Large intestine (tissue), 12 donors: ENCODE measurements at places on chromosomes 3 and 15. TPM values are rescaled to one million over a fixed set of nuclear protein-coding genes. Genes with fewer than 3 reads are reported as not detected.

- H3K27me3 ChIP-seq = no peaks in the 10 kb centered on the region
- no peak overlapping the region for H3K4me3 ChIP-seq
- H3K36me3 ChIP-seq = no peaks in the 10 kb centered on the region
- H3K27ac ChIP-seq = peak overlapping the region; percentile 87
These were observed 29.5 kb upstream of the USP3 start for GRCh38 chr15:63474810-63475316.

GRCh38 chr3:172836390-172836997 is 86.0 kb downstream of the ECT2 start:
- no peaks in the 10 kb centered on the region for H3K36me3 ChIP-seq
- H3K4me1 ChIP-seq = no peaks in the 10 kb centered on the region
- peak; percentile 12 for DNase-seq
- H3K27ac ChIP-seq = no peak overlapping the region
- no peak overlapping the region for H3K4me3 ChIP-seq
- no peaks in the 10 kb centered on the region for H3K27me3 ChIP-seq

GRCh38 chr3:78041486-78041885 is 1001.6 kb downstream of the ROBO2 start:
- H3K27ac ChIP-seq = no peak overlapping the region
- no peaks in the 10 kb centered on the region for H3K36me3 ChIP-seq

GRCh38 chr15:69792823-69793222 is 304.9 kb downstream of the TLE3 start:
- H3K4me3 ChIP-seq = no peak overlapping the region
- no peak overlapping the region for H3K27ac ChIP-seq
- DNase-seq = no peak
- peaks cover 10% of the 10 kb centered on the region for H3K4me1 ChIP-seq

DNA sequence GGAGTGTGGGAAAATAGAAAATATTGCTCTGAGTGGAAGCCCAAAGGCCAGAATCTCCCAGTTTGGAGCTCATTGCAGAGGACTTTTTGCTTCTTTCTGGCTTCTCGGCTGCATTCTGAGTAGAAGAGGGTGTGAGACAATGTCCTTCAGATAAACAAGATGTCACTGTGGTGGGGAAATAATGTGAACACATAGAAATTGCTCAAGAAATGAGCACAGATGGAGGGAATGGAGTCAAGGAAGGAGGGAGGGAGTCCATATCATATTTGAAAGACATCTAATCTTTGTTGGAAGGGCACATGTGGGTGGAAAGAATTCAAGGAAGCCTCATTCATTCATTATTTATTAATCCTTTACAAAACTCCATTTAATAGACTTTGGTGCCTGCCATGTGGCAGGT is 145.3 kb downstream of the FAM43A start:
- DNase-seq = no peak
- H3K4me1 ChIP-seq = no peaks in the 10 kb centered on the region

GRCh38 chr3:4666071-4666470 is 172.9 kb downstream of the ITPR1 start:
- no peak overlapping the region for H3K4me3 ChIP-seq
- H3K27me3 ChIP-seq = no peaks in the 10 kb centered on the region
- H3K4me1 ChIP-seq = no peaks in the 10 kb centered on the region
- no peak for DNase-seq
- no peak overlapping the region for H3K27ac ChIP-seq
- peaks cover 6% of the 10 kb centered on the region for H3K36me3 ChIP-seq

DNA sequence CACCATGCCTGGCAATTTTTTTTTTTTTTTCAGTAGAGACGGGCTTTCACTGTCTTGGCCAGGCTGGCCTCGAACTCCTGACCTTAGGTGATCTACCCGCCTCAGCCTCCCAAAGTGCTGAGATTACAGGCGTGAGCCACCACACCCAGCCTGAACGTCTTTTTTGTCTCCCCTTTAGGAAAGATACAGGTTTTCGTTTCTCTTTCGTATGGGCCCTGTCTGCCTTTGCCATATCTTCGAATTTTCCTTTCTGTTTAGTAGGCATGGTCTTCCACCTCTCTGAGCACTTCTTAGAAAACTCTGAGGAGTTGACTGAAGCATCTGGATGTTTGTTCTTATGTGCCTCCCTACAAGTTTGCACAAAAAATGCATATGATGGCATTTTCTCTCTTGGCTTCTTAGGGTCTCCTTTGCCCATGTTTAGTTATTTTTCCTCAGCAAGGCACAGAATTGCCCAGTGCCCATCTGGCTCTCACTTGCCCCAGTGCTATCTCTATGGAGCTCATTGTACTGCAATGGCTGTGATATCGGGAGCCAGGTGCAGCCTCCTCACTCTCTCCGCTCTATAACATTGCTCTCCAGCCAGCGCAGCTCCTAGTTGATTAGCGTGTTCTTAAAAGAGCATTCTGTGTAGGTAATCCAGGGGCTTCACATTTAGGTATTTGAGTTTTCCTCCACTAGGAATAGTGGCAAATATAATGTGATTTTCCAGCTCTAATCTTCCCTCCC is 48.0 kb downstream of the ABHD2 start:
- no peak overlapping the region for H3K4me3 ChIP-seq
- H3K27ac ChIP-seq = no peak overlapping the region
- no peaks in the 10 kb centered on the region for H3K27me3 ChIP-seq
- peaks cover 16% of the 10 kb centered on the region for H3K36me3 ChIP-seq
- H3K4me1 ChIP-seq = no peaks in the 10 kb centered on the region

GRCh38 chr3:197300361-197300760 is 1.9 kb upstream of the DLG1 start:
- no peak overlapping the region for H3K4me3 ChIP-seq
- peaks cover 5% of the 10 kb centered on the region for H3K36me3 ChIP-seq
- H3K27ac ChIP-seq = no peak overlapping the region
- H3K4me1 ChIP-seq = peaks cover 9% of the 10 kb centered on the region
- no peaks in the 10 kb centered on the region for H3K27me3 ChIP-seq
- DNase-seq = no peak

DNA sequence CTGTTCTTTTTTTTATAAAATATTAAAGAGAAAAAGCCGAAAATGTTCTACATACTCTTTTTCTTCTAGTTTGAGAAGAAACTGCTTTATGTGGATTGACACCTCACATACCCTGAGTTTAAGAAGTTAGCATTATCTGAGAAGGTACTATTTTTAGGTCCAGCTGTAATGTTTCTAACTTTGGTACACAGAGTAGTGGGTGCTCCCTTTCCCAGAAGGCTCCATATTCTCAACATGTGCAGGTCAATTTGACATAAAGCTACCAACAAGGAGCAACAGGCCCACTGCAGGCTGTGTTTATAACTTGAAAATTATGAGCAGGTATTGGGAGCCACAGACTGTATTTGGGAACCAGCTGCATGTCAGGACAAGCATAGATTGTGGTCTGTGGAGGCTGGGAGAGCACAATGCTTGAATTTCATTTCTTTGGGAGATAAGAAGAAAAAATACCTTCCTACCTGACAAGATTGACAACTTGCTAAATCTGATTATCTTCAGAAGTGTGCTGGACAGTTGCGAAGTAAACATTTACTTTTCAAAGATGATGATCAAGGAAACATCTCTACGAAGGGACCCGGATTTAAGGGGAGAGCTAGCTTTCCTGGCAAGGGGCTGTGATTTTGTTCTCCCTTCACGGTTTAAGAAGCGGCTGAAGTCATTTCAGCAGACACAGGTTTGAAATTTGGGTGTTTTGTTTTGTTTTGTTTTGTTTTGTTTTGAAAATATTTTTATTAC is 57.2 kb downstream of the PPP2R3A start:
- H3K27ac ChIP-seq = no peak overlapping the region
- no peaks in the 10 kb centered on the region for H3K36me3 ChIP-seq
- no peaks in the 10 kb centered on the region for H3K4me1 ChIP-seq
- H3K27me3 ChIP-seq = no peaks in the 10 kb centered on the region
- no peak for DNase-seq

DNA sequence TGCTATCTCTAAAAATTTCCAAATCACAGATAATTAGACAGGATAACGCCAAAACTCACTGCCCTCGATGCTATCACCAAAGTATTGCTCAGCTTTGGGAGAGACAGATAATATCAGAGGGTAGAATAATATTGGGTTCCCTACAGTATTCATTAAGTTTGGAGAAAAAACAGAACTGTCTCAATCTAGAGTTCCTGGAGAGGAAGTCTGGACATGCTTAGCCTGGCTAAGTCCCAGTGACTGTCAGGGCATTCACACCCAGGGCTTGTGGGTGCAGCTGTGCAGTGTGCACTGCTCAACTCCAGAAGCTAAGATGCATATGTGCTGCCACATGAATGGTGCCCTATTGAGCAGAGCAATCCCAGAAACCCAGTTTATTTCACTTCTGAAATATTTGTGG is 459.6 kb upstream of the DPH6 start:
- DNase-seq = no peak
- no peaks in the 10 kb centered on the region for H3K27me3 ChIP-seq
- no peaks in the 10 kb centered on the region for H3K4me1 ChIP-seq
- H3K27ac ChIP-seq = no peak overlapping the region
- no peak overlapping the region for H3K4me3 ChIP-seq

GRCh38 chr3:48750856-48751255 is 33.8 kb upstream of the IP6K2 start:
- no peak for DNase-seq
- no peaks in the 10 kb centered on the region for H3K4me1 ChIP-seq
- no peaks in the 10 kb centered on the region for H3K27me3 ChIP-seq
- no peak overlapping the region for H3K27ac ChIP-seq
- peaks cover 28% of the 10 kb centered on the region for H3K36me3 ChIP-seq
- H3K4me3 ChIP-seq = no peak overlapping the region

- no peaks in the 10 kb centered on the region for H3K27me3 ChIP-seq
- no peak for DNase-seq
- no peaks in the 10 kb centered on the region for H3K36me3 ChIP-seq
- H3K4me1 ChIP-seq = no peaks in the 10 kb centered on the region
These were observed 16.1 kb downstream of the SIDT1 start for GRCh38 chr3:113548501-113548900.

DNA sequence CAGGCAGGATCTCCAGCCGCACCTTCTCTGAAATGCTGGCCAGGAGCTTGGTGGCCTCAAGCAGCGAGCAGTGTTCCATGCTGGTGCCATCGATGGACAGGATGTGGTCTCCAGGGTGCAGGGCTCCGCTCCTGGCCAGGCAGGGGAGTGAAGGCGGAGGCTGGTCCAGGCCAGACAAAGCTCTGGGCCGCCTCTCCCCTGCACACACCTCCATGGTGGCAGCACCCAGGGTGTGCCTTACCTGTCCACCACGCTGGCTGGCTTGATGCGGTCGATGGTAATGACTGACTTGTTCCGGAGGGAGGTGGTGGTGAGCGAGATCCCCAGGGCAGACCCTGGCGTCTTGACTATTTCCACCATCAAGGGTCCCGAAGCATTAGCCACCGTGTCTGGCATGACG is 20.0 kb downstream of the GRIP2 start:
- H3K4me1 ChIP-seq = no peaks in the 10 kb centered on the region
- H3K27me3 ChIP-seq = no peaks in the 10 kb centered on the region
- no peak overlapping the region for H3K4me3 ChIP-seq
- no peak overlapping the region for H3K27ac ChIP-seq
- no peaks in the 10 kb centered on the region for H3K36me3 ChIP-seq
- no peak for DNase-seq

DNA sequence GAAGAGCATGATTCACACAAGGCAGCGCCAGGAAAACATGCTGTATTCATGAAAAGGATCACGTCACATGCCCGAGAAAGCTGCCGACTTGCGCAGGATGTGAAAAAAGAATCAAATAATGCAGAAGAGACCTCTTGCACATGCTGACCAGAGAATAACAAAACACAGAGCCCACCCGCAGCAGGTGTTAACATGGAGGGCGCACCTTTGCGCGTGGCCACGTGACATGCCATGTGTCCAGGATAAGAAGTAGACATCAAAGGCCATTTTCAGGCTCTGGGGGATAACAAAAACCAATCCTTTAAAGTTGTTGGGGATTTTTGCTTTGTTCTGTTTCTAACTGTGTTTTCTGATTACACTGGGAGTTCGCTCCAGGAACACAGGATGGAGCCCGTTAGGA is 1332.8 kb downstream of the ZPLD1 start:
- H3K4me3 ChIP-seq = no peak overlapping the region
- no peaks in the 10 kb centered on the region for H3K27me3 ChIP-seq
- H3K4me1 ChIP-seq = no peaks in the 10 kb centered on the region
- H3K27ac ChIP-seq = no peak overlapping the region

GRCh38 chr15:63504979-63505841 is 817 bp downstream of the USP3 start:
- H3K36me3 ChIP-seq = no peaks in the 10 kb centered on the region
- H3K27ac ChIP-seq = peak overlapping the region; percentile 91
- peak; percentile 77 for DNase-seq
- H3K27me3 ChIP-seq = no peaks in the 10 kb centered on the region

The CSPG4 gene
- 6.9 TPM for polyA plus RNA-seq

The WDR82 gene
- 71.9 TPM for polyA plus RNA-seq

The LYSMD4 gene
- 17.5 TPM for polyA plus RNA-seq

The NBEAL2 gene
- polyA plus RNA-seq = 40.8 TPM

The CFAP161 gene
- polyA plus RNA-seq = 0.25 TPM

The HTR3E gene
- polyA plus RNA-seq = 0.03 TPM

The SYNM gene
- 29.4 TPM for polyA plus RNA-seq

The TNIK gene
- 32.3 TPM for polyA plus RNA-seq

The LOXL1 gene
- polyA plus RNA-seq = 8.5 TPM

The POTEB3 gene
- not detected for polyA plus RNA-seq

The DYNC1LI1 gene
- polyA plus RNA-seq = 46.4 TPM

The CSTA gene
- polyA plus RNA-seq = 1.2 TPM

The VEPH1 gene
- polyA plus RNA-seq = 0.63 TPM
